ENCODE measurements at places on chromosomes 6 and 20.

GRCh38 chr6:41729624-41730023, 5.8 kb downstream of the TFEB start:
- H3K4me1 ChIP-seq = peaks cover 40% of the 10 kb centered on the region
- no peak for DNase-seq
- H3K27me3 ChIP-seq = peaks cover 3% of the 10 kb centered on the region
- H3K4me3 ChIP-seq = no peak overlapping the region
- peaks cover 7% of the 10 kb centered on the region for H3K36me3 ChIP-seq

DNA sequence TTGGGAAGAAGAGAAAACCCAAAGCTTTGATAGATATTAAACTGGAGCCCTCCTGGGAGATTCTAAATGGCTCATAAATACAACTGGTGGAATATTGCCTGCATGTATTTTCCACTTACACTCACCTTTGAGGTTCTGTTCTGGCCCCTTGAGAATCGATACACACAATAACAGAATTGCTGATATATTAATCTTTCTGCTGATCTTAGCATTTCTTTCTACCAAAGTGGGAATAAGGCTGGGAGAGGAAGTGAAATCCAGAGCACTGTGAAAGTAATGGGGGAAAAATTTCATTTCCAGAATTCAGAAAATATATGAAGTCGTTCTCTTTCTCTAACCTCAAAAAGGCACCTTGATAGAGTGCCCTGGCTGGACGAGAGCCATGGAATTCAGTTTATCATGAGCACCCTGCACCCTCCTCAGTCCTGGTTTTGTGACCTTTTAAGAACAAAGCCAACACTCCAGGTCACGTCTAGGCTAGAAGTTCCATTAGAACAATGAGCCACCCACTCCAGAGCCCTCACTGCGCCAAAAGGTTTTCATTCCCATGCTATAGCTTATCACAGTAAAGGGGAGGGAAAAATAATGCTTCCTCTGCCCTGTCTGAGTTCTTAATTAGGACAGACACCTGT, 244.5 kb downstream of the CD83 start:
- H3K27ac ChIP-seq = no peak overlapping the region
- H3K4me3 ChIP-seq = no peak overlapping the region
- no peaks in the 10 kb centered on the region for H3K36me3 ChIP-seq
- H3K27me3 ChIP-seq = no peaks in the 10 kb centered on the region

DNA sequence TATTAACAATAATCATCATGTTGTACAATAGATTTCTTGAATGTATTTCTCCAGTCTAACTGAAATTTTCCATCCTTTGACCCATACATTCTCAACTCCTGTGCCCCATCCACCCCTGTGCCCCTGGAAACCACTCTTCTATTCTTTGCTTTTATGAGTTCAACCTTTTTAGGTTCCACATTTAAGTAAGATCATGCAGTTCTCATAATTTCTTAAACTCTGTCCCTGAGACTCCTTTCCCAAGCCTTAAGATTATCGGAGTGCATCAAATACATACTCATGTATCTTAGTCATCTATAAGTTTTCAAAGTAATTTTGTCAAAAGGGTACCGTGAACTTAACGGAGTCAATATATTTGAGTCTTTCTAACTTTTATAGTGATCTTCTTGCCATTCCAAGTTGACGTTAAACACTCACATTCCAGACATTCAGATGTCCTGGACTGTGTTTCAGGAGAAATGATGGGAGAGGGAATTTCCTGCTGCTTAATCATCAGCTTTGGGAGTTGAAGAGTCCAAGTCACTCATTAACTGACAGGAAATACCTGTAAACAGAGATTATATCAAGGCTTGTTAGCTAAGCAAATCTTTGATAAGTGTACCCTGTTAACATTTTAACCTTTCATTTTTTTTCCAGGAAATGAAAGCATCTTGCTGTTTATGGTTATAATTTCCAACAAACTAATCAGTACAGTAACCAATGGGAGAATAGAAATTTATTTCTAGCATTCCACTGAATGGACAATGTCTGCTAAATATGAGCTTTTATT, 73.3 kb downstream of the ADGRG6 start:
- H3K27me3 ChIP-seq = no peaks in the 10 kb centered on the region
- no peak overlapping the region for H3K27ac ChIP-seq
- no peak overlapping the region for H3K4me3 ChIP-seq
- DNase-seq = peak; percentile 2

- H3K4me1 ChIP-seq = peaks cover 6% of the 10 kb centered on the region
- DNase-seq = no peak
- peaks cover 32% of the 10 kb centered on the region for H3K27me3 ChIP-seq
- no peak overlapping the region for H3K27ac ChIP-seq
- H3K36me3 ChIP-seq = no peaks in the 10 kb centered on the region
Measured at GRCh38 chr6:27208042-27208441, 39.5 kb upstream of the PRSS16 start.

DNA sequence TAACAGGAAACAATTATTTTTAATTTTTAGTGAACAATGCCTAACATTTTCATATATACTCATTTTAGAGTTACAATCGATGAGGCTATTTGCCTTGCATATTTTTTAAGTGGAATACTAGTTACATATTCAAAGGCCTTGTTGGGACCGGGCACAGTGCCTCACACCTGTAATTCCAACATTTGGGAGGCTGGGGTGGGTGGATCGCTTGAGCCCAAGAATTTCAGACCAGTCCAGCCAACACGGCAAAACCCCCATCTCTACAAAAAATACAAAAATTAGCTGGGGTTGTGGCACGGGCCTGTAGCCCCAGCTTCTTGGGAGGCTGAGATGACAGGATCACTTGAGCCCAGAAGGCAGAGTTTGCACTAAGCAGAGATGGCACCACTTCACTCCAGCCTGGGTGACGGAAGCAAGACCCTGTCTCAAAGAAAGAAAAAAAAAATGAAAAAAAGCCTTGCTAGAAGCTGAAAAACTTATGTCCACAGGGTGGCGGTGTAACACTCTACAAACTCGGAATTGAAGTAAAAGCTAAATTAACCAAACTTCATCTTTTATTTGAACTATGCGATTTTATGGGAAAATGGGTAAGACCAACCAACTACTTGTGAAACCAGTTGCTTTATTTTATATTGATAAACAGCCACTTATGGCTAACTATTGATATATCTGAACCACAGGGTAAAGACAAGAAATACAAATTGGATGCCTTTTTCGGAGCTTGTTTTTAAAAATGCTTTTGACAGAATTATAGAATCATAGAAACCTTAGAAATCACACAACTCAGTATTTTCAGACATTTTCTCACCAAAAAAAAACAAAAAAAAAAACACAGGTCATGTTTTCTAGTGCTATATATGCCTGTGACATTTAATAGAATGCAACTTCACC, 24.1 kb upstream of the ROS1 start:
- H3K4me1 ChIP-seq = peaks cover 3% of the 10 kb centered on the region
- H3K4me3 ChIP-seq = no peak overlapping the region
- DNase-seq = peak; percentile 91

GRCh38 chr6:136090929-136091328, 159.2 kb downstream of the MTFR2 start:
- no peak for DNase-seq
- H3K27ac ChIP-seq = no peak overlapping the region
- H3K27me3 ChIP-seq = no peaks in the 10 kb centered on the region
- H3K4me3 ChIP-seq = no peak overlapping the region
- no peaks in the 10 kb centered on the region for H3K36me3 ChIP-seq

DNA sequence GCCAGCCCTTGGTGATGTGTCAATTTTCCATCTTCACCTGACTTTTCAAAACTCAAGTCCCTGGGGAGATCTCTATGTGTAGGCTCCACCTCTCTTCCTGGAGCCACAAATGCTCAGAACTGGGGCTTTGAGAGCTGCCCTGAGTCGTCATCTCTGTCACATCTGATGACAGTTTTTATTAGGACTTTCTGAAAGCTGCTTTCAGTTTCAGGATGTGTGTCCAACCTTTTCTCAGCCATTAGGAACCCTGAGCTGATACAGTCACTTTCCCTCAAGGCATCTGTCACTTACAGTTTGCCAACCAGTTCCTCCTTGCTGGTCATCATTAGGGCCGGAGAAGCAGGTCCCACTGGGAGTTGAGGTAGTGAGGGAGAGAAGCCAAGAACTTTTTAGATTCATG, 365.9 kb upstream of the CHD6 start:
- no peak for DNase-seq
- no peaks in the 10 kb centered on the region for H3K4me1 ChIP-seq
- H3K27ac ChIP-seq = no peak overlapping the region
